ENCODE measurements at places on chromosomes 16 and 17. TPM values are rescaled to one million over a fixed set of nuclear protein-coding genes. Genes with fewer than 3 reads are reported as not detected.

- peak; percentile 68 for DNase-seq
- H3K36me3 ChIP-seq = peaks cover 38% of the 10 kb centered on the region
Observed at GRCh38 chr16:4064950-4065352, 51.3 kb downstream of the ADCY9 start.

DNA sequence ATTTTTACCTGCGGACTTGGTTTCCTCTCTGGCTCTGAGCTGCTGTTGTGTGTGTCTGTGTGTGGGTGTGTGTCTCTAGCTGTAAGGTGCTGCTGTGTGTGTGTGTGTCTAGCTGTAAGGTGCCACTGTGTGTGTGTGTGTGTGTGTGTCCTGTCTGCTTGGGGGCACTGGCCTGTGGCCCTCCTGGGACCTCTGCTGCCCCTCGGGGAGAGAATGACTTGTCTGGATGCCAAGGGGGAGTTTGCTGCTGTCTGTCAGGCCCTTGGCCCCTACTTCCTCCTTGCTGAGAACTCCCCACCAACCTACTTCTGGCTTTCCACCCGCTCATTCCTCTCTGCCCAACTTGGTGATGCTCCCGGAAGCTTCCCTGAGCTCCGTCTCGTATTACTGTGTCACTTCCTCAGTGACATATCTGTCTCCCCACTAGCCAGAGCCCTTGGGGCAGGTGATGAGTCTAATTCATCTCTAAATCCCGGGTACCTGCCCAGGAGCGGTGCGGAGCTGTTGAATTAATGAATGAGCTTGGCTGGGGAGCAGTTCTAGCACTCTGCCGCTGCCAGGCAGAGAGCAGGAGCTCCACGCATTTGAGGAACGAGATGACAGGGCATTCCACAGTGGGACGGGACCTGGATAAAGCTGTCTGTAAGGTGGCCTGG, 3.5 kb upstream of the LASP1NB start:
- H3K4me3 ChIP-seq = no peak overlapping the region
- peaks cover 35% of the 10 kb centered on the region for H3K4me1 ChIP-seq
- no peak for DNase-seq
- peak overlapping the region; percentile 63 for H3K27ac ChIP-seq
- H3K36me3 ChIP-seq = peaks cover 33% of the 10 kb centered on the region

- no peak overlapping the region for H3K4me3 ChIP-seq
- no peaks in the 10 kb centered on the region for H3K4me1 ChIP-seq
- H3K27me3 ChIP-seq = peaks cover 3% of the 10 kb centered on the region
- DNase-seq = no peak
- no peak overlapping the region for H3K27ac ChIP-seq
- no peaks in the 10 kb centered on the region for H3K36me3 ChIP-seq
Observed at GRCh38 chr16:5002699-5003143, 31.0 kb downstream of the NAGPA start.

DNA sequence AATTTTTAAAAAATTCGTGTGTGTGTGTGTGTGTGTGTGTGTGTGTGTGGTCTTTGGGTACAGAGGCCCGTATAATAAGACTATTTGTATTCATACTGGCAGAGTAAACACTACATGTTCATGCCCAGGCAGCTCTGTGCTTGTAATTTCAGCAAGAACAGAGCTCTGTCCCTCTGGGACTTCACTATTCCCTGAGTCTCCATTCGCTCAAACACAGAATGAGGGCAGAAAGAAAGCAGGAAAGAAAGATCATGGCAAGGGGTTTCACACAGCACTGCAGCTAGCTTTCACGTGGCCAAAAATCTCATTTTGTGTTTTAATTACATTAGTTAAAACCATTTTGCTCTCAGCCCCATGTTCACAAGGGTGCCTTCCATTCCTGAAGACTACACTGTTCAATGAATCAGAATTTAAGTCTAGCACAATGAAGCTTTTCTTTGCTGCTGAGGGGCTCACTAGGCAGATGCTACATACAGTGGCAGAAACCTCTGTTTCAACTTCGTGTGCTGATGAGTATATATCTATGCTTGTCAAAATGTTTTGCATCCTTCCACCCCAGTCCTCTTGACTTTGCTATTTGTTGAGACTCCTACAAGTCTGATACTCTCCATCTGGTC, 198.4 kb upstream of the C17orf78 start:
- no peaks in the 10 kb centered on the region for H3K4me1 ChIP-seq
- no peak overlapping the region for H3K4me3 ChIP-seq
- H3K27ac ChIP-seq = no peak overlapping the region
- H3K36me3 ChIP-seq = peaks cover 15% of the 10 kb centered on the region

DNA sequence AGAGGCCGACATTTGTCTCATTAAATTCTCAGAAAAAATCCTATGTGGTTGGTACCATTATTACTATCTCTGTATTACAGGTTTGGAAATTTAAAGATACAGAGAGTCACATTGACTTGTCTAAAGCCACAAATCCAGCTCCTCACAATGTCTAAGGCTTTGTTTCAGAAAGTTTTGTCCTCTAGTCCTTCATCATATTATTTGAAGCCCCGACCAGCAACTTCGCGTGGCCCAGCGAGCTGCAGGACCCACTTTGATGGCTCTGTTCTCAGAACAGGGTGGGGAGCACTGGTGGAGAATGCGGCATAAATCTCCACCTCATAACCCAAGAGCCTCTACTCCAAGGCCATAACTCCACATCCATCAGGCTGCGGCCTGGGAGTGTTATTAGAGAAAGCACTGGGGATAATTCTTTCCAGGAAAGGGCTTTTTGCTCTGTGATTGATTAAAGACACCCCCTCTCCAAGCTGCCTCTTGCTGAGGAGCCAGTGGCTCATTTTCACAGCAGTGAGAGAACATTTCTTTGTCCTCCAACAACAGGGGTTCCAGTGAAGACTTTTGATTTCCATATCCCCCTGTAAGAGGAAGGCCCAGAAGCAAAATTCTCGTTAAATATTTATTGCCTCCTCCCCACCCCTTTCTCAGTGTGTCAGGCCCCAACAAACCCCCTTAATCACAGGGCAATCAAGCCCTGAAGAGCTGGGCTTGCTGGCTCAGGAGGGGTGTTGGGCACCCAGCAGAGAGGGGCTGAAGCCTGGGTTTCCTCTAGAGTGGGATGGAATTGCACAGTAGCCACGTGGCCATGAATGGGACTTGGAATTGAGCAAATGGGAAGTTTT, 113.7 kb upstream of the CDH11 start:
- no peaks in the 10 kb centered on the region for H3K27me3 ChIP-seq
- no peaks in the 10 kb centered on the region for H3K4me1 ChIP-seq
- no peak overlapping the region for H3K4me3 ChIP-seq
- no peak for DNase-seq
- no peak overlapping the region for H3K27ac ChIP-seq

DNA sequence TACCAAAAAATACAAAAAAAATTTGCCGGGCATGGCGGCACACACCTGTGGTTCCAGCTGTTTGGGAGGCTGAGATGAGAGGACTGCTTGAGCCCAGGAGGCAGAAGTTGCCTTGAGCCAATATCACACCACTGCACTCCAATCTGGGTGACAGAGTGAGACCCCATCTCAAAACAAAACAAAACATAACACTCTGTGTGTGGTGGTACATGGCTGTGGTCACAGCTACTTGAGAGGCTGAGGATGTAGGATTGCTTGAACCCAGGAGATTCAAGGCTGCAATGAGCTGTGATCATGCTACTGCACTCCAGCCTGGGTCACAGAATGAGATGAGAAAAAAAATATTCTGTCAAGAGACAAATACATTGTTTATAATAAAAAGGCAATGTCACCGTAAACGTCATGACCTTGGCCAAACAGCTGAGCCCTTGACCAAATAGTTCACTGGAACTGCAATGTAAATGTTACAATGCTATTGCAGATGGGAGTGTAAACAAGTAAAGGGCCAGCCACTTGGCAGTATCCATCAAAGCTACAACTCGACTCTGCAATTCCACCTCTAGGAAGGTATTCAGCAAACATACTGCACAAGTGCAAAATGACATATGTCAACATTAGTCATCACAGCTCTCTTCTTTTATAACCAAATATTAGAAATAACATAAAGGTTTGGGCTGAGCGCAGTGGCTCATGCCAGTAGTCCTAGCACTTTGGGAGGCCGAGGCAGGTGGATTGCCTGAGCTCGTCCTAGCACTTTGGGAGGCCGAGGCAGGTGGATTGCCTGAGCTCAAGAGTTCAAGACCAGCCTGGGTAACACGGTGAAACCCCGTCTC, 16.9 kb downstream of the EARS2 start:
- H3K36me3 ChIP-seq = peaks cover 17% of the 10 kb centered on the region
- DNase-seq = no peak
- no peak overlapping the region for H3K4me3 ChIP-seq
- H3K4me1 ChIP-seq = no peaks in the 10 kb centered on the region
- no peak overlapping the region for H3K27ac ChIP-seq
- no peaks in the 10 kb centered on the region for H3K27me3 ChIP-seq

DNA sequence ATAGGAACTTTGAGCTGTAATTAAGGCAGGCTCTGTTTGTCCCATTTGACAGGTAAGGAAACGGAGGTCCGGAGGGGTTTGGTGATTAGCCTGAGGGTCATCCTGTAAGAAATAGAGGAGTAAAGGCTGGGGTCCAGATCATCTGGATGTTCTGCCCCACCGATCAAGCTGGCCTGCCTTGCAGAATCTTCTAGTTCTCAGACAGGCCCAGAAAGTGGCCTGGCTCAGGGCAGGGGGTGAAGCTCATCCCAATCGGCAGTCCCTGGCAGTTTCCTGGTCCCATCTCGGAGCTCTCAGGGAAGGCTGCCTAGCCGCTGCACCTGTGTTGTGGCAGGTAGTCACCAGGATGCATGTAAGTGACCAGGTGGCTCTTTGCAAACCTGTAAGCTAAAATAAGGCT, 4.2 kb downstream of the PIMREG start:
- H3K27me3 ChIP-seq = peaks cover 6% of the 10 kb centered on the region
- H3K4me1 ChIP-seq = peaks cover 9% of the 10 kb centered on the region
- H3K36me3 ChIP-seq = peaks cover 11% of the 10 kb centered on the region
- H3K27ac ChIP-seq = no peak overlapping the region

- no peak for DNase-seq
- no peak overlapping the region for H3K27ac ChIP-seq
- no peaks in the 10 kb centered on the region for H3K36me3 ChIP-seq
- no peaks in the 10 kb centered on the region for H3K27me3 ChIP-seq
Observed at GRCh38 chr16:19850131-19850817, 34.4 kb downstream of the GPRC5B start.

DNA sequence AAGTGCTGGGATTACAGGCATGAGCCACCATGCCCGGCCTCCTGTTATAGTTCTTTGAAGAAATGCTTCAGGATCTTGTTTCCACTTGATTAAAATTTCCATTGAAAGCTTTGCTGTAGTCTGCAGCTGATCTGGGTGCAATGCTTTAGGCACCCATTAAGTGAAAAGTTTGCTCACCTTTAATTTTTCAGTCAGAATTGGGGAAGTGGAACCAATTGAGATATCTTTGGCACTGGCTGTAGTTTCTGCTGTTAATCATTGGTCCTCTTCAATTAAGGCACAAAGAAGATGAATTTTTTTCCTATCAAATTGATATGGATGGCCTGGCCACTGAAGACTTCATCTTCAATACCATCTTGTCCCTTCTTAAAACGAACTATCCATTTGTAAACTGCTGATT, 336.1 kb upstream of the TBX2 start:
- DNase-seq = no peak
- no peaks in the 10 kb centered on the region for H3K27me3 ChIP-seq
- H3K4me1 ChIP-seq = peaks cover 14% of the 10 kb centered on the region

- no peak overlapping the region for H3K4me3 ChIP-seq
- H3K36me3 ChIP-seq = no peaks in the 10 kb centered on the region
- no peak for DNase-seq
- H3K4me1 ChIP-seq = no peaks in the 10 kb centered on the region
- no peaks in the 10 kb centered on the region for H3K27me3 ChIP-seq
Observed at GRCh38 chr16:73420244-73420643, 372.3 kb upstream of the ZFHX3 start.

DNA sequence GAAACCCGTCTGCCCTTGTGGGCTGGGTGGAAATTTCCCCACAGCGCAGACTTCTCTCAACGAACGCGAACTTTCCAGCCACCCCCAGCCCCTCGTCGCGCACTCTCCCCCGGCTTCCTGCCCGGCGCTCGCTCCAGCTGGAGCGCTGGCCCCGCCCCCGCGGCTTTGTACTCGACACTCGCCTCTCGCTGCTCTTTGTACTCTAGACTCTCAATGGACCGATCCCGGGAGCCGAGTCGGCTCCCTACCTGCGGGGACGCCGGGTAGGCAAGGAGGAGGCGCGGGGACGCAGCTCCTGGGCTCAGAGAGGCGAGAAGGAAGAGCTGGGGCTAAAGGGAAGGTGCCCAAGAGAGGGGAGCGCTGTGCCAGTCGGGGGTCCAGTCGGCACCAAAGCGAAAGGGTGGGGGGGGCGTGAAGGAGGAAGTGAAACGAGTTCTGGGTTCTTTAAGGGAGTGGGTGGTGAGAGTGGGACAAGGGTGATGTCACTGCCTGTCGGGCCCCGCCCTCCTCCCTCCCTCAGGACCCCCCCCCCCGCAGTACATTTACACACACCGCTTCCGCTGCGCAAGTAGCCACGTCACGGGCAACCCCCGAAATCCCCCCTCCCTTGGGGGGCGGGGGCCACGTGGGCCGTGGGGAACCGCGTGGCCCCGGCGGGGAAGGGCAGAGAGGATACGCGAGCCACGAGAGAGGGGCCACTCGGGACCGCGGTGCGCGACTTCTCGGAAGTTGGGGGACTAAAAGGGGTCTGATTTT, 9.7 kb downstream of the KDM6B start:
- H3K36me3 ChIP-seq = peaks cover 4% of the 10 kb centered on the region
- peaks cover 42% of the 10 kb centered on the region for H3K4me1 ChIP-seq
- peak overlapping the region; percentile 98 for H3K4me3 ChIP-seq
- peak; percentile 87 for DNase-seq
- H3K27me3 ChIP-seq = no peaks in the 10 kb centered on the region

GRCh38 chr17:6780001-6780400, 4.0 kb downstream of the FBXO39 start:
- peaks cover 51% of the 10 kb centered on the region for H3K36me3 ChIP-seq
- H3K27ac ChIP-seq = no peak overlapping the region
- H3K4me1 ChIP-seq = peaks cover 2% of the 10 kb centered on the region
- H3K27me3 ChIP-seq = peaks cover 26% of the 10 kb centered on the region
- H3K4me3 ChIP-seq = no peak overlapping the region

GRCh38 chr17:3260600-3260999, 37.6 kb downstream of the OR3A1 start:
- no peak for DNase-seq
- no peak overlapping the region for H3K4me3 ChIP-seq
- H3K27me3 ChIP-seq = no peaks in the 10 kb centered on the region
- H3K27ac ChIP-seq = no peak overlapping the region
- no peaks in the 10 kb centered on the region for H3K4me1 ChIP-seq
- no peaks in the 10 kb centered on the region for H3K36me3 ChIP-seq

GRCh38 chr16:11978080-11978479, 1.5 kb downstream of the SNX29 start:
- H3K27ac ChIP-seq = no peak overlapping the region
- no peaks in the 10 kb centered on the region for H3K27me3 ChIP-seq
- H3K4me1 ChIP-seq = peaks cover 39% of the 10 kb centered on the region
- H3K4me3 ChIP-seq = peak overlapping the region; percentile 88
- H3K36me3 ChIP-seq = peaks cover 10% of the 10 kb centered on the region
- DNase-seq = no peak

DNA sequence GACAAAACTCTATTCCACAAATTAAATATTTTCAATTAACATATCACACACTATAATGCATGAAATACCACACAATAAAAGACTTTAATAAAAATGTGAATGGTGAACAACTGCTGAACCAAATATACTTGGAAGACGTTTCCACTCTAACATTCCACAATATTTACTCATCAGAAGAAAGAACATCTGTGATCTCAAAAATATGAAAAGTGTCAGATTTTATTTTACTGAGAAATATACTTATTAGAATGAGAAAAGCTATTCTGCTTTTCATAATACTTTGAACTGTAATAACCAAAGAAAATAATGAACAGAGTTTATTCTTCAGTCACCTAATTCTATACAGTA, 181.8 kb upstream of the AXIN2 start:
- no peak overlapping the region for H3K27ac ChIP-seq
- no peak for DNase-seq
- peaks cover 5% of the 10 kb centered on the region for H3K27me3 ChIP-seq
- no peak overlapping the region for H3K4me3 ChIP-seq
- H3K4me1 ChIP-seq = peaks cover 17% of the 10 kb centered on the region

The KCNH6 gene
- not detected for total RNA-seq

The CTRB2 gene
- total RNA-seq = not detected

The ZBTB4 gene
- 28.4 TPM for total RNA-seq

The MGAT5B gene
- total RNA-seq = 0.45 TPM
